ENCODE measurements at places on chromosomes 11 and 22.

DNA sequence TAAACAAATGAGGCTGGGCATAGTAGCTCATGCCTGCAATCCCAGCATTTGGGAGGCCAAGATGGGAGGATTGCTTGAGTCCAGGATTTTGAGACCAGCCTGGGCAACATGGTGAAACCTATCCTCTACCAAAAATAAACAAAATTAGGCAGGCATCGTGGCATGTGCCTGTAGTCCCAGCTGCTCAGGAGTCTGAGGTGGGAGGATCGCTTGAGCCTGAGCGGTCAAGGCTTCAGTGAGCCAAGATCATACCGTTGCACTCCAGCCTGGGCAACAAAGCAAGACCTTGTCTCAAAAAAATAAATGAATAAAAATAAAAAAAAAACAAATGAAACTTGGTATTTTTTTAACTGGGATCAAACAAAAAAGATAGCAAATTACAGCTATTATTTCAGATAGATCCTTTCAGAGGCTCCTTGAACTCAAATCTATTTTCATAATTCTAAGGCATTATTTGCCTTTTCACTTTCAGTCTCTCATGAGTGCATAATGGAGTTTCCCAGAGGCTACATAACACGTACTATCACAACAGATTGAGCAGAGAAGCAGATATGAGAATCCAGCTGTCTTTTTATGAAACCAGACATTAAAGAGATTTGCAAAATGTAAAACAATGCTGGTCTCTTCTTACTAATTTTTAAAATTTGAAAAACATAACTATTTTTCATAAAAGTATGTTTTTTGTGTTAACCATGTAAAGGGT is 23.1 kb downstream of the DDIAS start:
- DNase-seq: no peak

GRCh38 chr11:115700981-115701875 is 197.0 kb upstream of the CADM1 start:
- DNase-seq: no peak

DNA sequence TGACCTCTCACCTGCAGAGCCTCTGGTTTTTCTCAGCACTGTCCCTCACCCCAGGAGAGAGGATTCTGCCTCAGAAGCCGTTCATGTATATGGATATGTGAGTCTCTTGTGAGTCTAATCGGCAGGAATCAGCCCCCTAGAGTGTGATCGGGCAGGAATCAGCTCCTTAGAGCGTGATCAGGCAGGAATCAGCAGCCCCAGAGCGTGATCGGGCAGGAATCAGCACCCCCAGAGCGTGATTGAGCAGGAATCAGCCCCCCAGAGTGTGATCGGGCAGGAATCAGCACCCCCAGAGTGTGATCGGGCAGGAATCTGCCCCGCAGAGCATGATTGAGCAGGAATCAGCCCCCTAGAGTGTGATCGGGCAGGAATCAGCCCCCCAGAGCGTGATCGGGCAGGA is 80.0 kb upstream of the EIF3D start:
- no peak for DNase-seq

- DNase-seq: no peak
Measured at GRCh38 chr22:46809153-46809885, 46.9 kb downstream of the TBC1D22A start.

GRCh38 chr11:92322225-92322624 is 97.6 kb downstream of the FAT3 start:
- DNase-seq: no peak

GRCh38 chr22:32237906-32238305 is 17.2 kb downstream of the SLC5A4 start:
- no peak for DNase-seq

Measured in CD4-positive, alpha-beta T cell treated with Interleukin-17A for 1 hour (primary cell).